ENCODE measurements at places on chromosomes 5 and 9. TPM values are rescaled to one million over a fixed set of nuclear protein-coding genes. Genes with fewer than 3 reads are reported as not detected.

Gene MED7
- 7.0 TPM for total RNA-seq

Gene ARL10
- total RNA-seq: 3.0 TPM

Gene GPR150
- 0.18 TPM for total RNA-seq

DNA sequence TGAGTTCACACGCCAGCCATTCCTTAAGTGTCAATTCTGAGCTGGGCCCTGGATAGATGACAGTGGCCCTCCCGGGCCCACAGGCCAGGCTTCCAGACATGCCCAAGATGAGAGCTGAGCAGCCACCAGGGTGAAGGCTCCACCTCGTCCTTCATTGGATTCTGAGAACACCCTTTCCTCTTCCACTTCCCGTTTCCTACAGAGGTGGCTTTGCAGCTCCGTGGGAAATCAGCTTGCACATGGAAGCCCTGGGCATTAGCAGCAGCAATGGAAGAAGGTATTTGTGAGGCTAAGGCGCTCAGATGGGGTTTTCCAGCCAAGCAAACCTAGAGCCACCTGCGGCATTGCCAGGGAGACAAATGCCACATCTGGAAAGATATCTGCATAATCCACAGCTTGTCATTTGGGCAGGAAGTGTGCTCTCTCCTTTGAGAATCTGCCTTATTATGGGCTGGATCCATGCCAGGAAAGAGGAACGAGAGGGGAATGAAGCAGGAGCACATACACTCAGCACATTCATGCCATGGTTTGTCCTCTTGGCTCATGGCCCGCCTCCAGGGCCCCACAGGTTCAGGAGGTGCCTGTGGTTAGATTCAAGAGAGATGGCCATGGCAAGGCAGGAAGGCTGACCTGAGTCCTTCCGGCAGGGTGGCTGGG, 34.1 kb downstream of the CFAP77 start:
- DNase-seq: no peak
- H3K36me3 ChIP-seq: no peaks in the 10 kb centered on the region
- H3K27ac ChIP-seq: no peak overlapping the region

DNA sequence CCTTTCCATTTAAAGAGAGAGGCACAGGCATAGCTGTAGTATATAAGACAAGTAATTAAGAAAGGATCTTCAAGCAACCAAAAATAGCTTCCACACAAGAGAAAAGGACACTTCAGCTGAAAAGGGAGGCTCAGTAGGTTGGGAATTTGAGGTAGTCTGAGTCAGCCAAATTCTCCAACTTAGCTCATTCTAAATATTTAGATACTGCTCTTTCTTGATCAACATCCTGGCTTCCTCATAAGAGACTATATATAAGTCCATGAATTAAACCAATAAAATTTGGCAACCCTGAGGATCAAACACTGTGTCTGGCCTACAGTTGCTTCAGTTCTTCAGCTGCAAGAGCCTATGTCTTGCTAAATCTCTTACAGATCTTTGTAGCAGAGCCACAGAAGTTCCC, 17.8 kb downstream of the HINT1 start:
- H3K27me3 ChIP-seq: no peaks in the 10 kb centered on the region
- no peak overlapping the region for H3K27ac ChIP-seq
- no peaks in the 10 kb centered on the region for H3K4me1 ChIP-seq

GRCh38 chr9:121454972-121455371, 44.7 kb downstream of the GGTA1 start:
- no peaks in the 10 kb centered on the region for H3K36me3 ChIP-seq
- H3K27me3 ChIP-seq: no peaks in the 10 kb centered on the region
- no peak for DNase-seq
- H3K4me1 ChIP-seq: no peaks in the 10 kb centered on the region

DNA sequence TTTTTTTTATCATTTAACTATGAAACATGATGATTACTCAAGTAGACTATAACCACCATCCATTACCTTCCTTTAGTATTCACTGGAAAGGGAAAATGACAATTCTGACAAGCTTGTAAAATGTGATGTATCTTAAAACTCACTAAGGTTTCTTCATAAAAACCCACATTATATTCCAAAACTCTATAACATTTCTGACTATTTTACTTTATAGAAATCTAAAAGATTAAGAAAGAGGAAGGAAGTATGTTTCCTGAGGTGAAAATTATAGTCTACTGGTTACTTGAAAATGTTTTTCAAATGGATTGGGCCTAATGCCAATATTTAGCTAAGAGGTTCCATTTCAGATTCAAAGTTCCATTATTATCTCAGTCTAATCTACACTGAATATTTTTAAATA, 1982.2 kb upstream of the C9orf72 start:
- H3K4me1 ChIP-seq: no peaks in the 10 kb centered on the region
- H3K36me3 ChIP-seq: no peaks in the 10 kb centered on the region
- no peak for DNase-seq
- H3K27ac ChIP-seq: no peak overlapping the region
- H3K4me3 ChIP-seq: no peak overlapping the region

- H3K4me1 ChIP-seq: no peaks in the 10 kb centered on the region
- no peak overlapping the region for H3K27ac ChIP-seq
- H3K36me3 ChIP-seq: no peaks in the 10 kb centered on the region
These were observed 35.8 kb downstream of the PPIC start for GRCh38 chr5:123000731-123001130.
